Fibroblast of the aortic adventitia (primary cell): ENCODE measurements at places on chromosomes 5 and 9.

DNA sequence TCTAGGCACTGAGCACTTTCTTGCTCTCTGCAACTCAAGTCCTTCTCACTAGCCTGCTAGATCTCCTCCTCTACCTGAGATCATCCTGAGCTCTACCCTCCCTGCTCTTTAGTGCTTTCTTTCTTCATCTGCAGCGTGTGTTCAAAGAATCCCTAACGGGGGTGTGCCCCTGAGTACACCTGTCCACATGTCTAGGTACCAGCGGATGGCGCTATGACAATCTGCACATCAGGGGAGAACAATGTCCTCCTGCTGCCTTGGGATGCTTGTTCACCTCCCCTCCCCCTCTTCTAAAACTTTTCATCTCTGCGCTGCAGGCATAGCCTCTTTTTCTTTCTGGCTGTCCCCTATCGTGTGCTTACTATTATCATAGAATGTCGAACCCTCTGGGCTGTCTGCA is 42.7 kb downstream of the PTPN3 start:
- no peak for DNase-seq

- no peak for DNase-seq
Observed at GRCh38 chr5:125536095-125536494, 789.7 kb upstream of the ZNF608 start.

DNA sequence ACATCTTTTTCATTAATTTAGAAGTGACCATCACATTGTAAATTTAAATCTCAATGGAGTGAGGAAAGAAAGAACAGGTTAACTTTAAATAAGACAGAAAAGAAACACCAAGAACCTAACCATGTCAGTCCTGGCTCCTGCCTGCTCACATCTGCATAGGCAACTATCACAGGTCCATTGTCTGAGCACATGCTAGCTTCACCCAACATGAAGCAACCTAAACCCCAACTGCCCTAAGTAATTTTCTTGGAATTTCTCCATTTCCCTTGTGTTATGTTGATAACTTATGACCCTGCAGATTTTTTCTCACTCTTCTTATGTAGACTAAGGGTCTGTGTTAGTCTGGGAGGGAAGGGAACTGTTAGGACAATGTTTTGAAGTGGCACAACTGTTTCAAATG is 2205.8 kb upstream of the ACO1 start:
- no peak for DNase-seq

DNA sequence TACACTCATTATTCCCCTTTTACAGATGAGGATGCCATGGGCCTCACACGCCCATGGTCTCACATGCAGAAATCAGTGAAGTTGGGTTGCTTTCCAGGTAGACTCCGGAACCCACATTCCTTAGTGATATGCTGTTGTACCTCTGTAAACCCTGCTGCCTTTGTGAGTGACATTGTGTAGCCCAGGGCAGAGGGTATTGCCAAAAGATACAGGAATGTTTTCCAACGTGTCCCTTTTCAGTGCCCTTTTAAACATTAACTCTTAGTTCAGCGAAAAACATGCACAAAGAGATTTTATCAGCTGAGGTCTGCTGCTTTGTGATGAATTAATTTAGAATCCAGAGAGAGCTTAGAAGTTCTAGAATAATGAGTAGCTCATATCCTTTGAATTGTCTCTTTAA is 38.3 kb upstream of the TRMT10B start:
- no peak for DNase-seq

GRCh38 chr9:107883496-107884124 is 394.0 kb upstream of the KLF4 start:
- no peak for DNase-seq

DNA sequence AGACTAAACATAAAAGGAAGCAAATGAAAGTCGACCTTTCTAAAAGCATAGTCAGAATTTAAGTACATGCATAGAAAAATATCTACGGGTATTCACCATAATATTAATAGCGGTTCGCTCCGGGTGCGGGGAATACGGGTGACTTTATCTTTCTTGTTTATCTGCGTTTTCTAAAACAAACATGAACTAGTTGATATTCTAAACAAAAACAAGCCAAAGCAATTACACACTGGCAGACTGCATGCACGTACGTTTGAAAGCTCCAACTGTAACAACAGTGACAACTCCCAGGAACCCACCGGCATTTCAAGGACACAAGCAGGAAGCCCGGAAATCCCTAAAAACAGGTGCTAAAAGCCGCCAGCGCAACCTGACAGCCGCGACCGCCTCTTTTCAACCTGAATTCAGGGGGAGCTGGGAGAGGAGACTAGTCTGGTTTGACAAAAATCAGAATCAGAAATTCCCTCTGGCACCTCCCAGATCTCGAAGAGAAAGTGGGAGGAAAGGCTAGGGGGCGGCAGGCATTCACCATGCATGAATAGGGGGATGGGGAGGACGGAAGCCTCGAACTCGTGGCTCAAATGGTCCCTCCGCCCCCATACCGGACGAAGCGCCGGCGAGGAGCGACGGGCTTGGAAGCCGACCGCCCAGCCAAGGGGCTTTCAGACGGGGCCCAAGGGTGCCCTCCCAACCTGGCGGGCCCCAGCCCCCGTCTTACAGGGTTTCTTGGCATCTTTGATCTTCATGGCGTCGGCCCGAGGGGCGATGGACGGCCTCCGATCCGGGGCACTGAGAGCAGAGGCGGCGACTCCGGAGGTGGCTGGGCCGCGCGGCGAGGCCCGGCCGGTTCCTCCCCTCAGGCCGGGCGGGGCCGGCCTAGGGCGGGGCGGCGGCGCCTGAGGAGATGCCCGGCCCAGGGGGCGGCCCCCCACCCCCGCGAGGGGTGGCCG is at the start of gene PANK3:
PANK3 (minus strand) TSS at position 831 of the 950 bp plus-strand sequence; CDS start at position 746, 85 bp downstream.
- DNase-seq: peak; percentile 70

DNA sequence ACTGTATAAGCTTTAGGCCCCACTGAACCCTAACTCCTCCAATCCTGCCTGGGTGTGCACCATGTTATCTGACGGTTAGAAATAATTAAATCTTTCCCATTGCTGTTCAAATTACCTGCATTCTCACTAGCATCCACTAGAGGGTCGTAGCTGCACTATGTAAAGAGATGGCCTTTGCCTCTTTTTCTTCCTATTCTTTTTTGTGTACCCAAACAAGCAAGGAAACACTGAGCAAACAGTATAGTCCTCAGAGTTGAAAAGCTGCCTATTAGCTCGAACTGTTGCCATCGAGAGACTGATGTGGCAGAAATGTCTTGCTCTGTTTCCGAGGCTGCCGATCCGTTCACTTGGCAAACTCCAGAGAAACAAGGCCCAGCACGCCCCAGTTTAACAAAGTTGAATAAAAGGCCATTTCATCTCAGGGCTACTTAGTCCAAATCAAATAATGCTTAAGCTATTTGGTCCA is 163.8 kb upstream of the TRPM3 start:
- DNase-seq: peak; percentile 77

DNA sequence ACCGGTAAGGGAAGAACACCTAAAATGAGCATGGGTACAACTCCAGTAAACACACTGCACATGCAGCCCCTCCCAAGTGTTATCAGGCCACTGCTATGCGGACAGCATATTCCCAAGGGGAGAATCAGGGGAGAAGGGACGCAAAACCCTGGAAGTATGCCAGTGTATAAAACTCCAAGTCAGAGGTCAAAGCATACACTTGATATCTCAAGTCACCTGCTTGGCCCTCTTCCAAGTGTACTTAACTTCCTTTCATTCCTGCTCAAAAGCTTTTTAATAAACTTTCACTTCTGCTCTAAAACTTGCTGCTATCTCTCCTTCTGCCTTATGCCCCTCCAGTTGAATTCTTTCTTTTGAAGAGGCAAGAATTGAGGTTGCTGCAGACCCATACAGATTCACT is 408.1 kb downstream of the HTR1A start:
- no peak for DNase-seq

GRCh38 chr5:122429545-122430318 is 117.7 kb downstream of the SNCAIP start:
- no peak for DNase-seq

DNA sequence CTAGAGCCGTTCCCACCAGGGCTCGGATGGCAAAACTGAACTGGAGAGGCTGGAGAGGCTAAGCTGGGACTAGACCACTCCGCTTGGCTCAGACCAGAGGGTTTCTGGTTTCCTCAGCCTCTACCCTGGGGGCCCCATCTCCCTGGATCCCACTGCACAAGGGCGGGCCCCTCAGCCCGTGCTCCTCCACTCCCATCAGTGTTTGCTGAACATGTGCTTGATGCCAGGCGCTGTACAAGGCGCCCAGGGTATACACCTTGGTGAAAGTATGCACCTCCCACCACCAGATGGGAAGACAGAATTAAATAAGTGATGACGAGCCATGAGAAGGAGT is 18.0 kb downstream of the GPX3 start:
- DNase-seq: no peak

- DNase-seq: no peak
Observed at GRCh38 chr9:130693101-130693425, 517 bp upstream of the EXOSC2 start.

- DNase-seq: no peak
Observed at GRCh38 chr9:6922124-6922676, 164.4 kb downstream of the KDM4C start.

GRCh38 chr9:135818718-135819475 is 88.4 kb downstream of the CAMSAP1 start:
- DNase-seq: no peak

- DNase-seq: no peak
Observed at GRCh38 chr9:121701736-121702261, 50.4 kb downstream of the DAB2IP start.

DNA sequence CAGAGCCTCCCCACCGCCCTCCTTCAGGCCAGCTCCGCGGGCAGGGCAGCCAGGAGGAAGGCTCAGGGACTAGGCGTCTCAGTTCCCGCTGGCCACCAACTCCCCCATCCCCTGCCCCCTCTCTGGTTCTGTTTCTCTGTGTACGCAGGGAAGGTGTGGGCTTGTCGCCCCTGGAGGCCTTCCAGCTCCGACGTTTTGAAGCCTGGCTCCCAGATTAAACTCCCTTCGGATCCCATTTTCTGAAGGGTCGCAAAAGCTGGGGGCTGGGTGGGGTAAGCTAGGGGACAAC is 346 bp downstream of the ATOX1 start:
- no peak for DNase-seq

DNA sequence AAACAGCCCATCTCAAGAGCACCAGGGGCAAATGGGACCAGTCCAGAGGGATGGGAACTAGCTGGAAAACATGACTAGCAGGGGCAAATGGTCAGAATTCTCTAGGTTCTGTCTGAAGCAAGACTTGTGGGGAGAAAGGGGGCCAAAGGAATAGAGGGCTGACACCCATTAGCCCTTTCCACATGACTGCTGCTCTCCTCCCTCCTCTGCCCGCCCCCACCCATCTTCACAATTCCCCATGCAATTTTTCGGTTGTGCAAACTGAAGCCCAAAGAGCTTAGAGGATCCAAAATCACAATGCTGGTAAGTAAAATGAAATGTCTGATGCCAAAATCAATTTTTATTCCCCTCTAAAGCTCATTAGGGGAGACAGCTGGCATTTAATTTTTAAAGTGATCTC is 207.1 kb downstream of the DCP2 start:
- no peak for DNase-seq

- DNase-seq: no peak
Observed at GRCh38 chr5:39117401-39117800, 43.2 kb upstream of the RICTOR start.

DNA sequence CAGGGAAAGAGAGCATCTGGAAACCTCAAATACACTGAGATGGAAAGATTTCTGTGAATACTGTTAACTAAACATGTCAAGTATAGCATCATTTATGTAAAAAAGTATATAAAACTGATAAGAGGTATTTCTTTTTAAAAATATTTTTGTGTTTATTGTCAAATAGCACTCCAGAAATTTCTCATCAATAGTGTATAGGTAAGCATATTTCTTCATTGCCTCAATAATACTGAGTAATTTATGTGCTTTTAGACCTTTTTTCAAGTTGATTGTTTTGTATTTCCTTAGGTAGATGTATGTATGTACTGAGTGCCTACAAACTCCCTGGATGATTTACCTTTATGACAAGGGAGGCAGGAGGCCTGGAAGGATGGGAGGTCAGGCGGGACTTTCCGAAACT is 196.3 kb downstream of the ROR2 start:
- DNase-seq: no peak

DNA sequence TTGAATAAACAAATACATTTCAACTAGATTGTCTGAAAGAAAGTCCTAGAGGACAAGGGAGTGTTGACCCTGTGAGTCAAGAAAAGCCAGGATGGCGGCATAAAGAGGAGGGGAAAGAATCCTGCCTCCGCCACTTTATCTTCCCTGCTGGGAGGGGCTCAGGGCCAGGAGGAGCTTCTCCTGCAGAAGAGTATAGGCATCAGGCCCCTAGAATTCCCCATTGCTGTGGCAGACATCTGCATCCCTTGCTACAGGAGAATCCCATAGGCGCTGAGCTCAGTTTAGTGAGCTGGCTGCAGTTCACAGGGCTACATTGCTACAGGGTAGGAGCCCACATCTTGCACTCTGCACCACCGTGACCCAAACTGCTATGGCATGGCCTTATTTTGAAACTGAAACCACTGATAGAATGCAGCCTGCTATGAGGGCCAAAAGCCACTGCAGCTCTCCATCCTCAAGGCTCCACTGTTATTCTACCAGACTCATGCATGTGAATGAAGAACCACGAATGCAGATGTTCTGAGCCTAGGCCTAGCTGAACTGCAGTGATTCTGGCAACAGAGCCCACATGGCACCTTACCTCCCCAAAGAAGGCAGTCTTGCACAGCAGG is 941.4 kb upstream of the CTNND2 start:
- no peak for DNase-seq

DNA sequence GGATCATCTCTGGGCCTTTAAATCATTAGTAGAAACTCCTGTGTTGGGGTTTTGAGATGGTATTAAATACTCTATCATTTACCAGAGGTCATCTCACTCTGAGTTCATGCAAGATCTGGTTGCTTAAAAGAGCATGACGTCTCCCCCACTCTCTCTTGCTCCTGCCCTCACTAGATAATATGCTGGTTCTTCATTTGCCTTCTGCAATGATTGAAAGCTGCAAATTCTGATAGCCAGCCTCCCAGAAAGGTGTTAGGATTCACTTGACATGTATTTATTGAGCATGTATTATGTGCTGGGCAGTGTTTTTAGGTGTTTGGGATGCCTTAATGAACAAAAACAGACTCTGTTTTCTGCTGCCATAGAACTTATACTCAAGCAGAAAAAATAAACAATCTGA is 41.2 kb downstream of the EGFLAM start:
- no peak for DNase-seq

DNA sequence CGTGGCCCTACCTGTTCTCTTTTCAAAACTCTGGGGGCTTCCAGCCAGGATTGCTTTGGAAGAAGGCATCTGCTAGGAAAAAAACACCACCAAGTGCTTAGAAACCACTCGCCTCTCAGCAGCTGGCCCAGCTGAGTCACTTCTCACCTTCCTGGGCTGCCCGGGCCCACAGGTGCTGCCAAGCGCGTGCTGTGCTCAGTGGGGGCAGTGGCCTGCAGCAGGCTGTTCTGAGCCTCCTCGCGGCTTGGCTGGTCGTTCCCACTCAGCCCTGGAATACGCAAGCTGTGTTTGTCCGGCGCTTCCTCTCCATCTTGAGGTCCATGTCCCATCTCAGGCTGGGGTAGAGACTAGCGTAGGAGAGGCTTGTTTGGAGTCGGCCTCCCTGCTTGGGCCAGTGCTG is 102.5 kb upstream of the FCN2 start:
- no peak for DNase-seq
